ENCODE measurements at places on chromosomes 12 and 14.

DNA sequence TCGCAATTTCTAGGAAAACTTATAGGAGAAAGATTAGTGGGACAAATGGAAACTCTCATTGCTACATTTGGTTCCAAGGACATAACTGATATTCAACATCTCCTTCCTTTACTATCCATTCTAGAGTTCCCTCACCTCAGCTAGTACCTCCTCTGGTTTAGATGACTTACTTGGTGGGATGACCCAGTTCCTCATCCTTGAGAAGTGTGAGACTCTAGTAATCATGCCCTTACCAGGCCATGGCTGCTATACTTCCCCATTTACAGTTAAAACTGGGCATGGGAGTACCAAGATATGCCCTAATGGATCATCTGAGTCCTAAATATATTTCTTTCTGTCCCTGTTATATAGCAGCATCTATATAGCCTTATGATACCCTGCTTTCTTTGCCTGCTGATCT, 58.1 kb downstream of the IFT81 start:
- DNase-seq = no peak

- DNase-seq = no peak
Observed at GRCh38 chr12:110244372-110244771, 36.7 kb upstream of the ATP2A2 start.

- DNase-seq = no peak
Observed at GRCh38 chr12:94769776-94770759, 119.7 kb upstream of the TMCC3 start.

DNA sequence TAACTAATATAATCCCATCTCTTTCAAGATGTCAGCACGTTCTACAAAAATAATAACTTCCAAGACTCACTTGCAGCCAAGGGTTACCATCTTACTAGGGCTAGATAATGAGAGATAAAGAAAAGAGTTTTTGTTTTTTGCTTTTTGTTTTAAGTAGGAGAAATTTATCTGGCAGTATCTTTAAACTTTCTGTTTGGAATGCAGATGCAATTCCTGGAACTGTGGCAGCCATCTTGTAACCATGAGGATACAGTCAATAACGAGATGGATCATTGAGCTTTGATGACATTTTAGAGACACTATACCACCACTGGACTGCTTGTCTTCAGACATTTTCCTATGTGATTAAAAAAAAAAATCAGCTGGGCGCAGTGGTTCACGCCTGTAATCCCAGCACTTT, 171.2 kb upstream of the ARID2 start:
- no peak for DNase-seq

GRCh38 chr14:20848316-20848954, 42.8 kb upstream of the RNASE3 start:
- no peak for DNase-seq

GRCh38 chr12:77992760-77993159, 162.1 kb downstream of the NAV3 start:
- no peak for DNase-seq

- no peak for DNase-seq
Observed at GRCh38 chr12:122155705-122156104, 18.3 kb downstream of the IL31 start.

GRCh38 chr14:36580141-36580855, 2.1 kb downstream of the NKX2-8 start:
- DNase-seq = no peak

- no peak for DNase-seq
Observed at GRCh38 chr12:128690641-128691040, 133.1 kb downstream of the SLC15A4 start.

GRCh38 chr14:44339862-44340261, 167.2 kb downstream of the FSCB start:
- no peak for DNase-seq

DNA sequence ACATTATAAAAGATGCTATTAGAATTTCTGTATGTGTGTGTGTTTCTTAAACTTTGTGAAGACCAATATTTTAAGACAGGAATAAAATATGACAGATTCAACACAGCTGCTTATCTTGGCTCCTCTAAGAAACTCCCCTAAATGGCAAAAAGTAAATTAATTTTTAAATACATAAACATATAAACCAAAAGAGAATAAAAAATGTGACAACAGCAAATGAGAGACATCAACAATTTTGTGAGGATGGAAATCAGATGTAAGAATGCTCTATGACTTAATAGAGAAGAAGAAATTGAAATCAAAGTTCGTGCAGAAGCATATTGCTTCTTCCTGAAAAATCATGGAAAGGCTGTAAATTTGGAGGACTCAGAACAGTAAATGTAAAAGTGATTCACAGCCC, 1083.8 kb downstream of the FLRT2 start:
- no peak for DNase-seq

DNA sequence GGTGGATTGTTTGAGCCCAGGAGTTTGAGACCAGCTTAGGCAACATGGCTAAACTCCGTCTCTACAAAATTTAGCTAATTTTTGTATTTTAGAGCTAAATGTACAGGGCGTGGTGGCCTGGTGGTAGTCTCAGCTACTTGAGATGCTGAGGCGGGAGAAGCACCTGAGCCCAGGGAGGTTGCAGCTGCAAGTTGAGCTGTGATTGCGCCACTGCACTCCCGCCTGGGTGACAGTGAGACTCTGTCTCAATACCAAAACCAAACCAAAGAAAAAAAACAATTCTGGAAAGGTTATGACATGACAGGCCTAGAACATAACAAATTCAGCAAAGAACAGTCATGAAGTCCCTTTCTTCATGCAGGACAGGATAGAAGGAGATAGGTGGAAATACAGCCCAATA, 25.7 kb downstream of the WDR89 start:
- DNase-seq = no peak

- DNase-seq = no peak
Observed at GRCh38 chr14:86626530-86626929, 1096.6 kb downstream of the FLRT2 start.

GRCh38 chr12:1348606-1349005, 245.8 kb downstream of the FBXL14 start:
- no peak for DNase-seq

- no peak for DNase-seq
Observed at GRCh38 chr12:24015833-24016160, 66.3 kb upstream of the SOX5 start.

DNA sequence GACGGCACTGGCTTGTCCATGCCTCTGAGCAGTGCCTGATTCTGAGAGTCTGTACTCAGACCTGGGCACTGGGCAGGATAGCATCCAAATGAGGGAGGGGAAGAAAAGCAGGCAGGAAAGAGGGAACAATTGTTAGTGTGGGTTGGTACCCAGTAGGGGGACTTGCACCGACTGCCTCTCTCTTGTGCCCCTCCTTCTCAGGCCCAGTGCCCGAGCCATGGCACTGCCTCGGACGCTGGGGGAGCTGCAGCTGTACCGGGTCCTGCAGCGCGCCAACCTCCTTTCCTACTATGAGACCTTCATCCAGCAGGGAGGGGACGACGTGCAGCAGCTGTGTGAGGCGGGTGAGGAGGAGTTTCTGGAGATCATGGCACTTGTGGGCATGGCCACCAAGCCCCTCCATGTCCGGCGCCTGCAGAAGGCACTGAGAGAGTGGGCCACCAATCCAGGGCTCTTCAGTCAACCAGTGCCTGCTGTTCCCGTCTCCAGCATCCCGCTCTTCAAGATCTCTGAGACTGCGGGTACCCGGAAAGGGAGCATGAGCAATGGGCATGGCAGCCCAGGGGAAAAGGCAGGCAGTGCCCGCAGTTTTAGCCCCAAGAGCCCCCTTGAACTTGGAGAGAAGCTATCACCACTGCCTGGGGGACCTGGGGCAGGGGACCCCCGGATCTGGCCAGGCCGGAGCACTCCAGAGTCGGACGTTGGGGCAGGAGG, 2.2 kb downstream of the NAB2 start:
- DNase-seq = no peak

DNA sequence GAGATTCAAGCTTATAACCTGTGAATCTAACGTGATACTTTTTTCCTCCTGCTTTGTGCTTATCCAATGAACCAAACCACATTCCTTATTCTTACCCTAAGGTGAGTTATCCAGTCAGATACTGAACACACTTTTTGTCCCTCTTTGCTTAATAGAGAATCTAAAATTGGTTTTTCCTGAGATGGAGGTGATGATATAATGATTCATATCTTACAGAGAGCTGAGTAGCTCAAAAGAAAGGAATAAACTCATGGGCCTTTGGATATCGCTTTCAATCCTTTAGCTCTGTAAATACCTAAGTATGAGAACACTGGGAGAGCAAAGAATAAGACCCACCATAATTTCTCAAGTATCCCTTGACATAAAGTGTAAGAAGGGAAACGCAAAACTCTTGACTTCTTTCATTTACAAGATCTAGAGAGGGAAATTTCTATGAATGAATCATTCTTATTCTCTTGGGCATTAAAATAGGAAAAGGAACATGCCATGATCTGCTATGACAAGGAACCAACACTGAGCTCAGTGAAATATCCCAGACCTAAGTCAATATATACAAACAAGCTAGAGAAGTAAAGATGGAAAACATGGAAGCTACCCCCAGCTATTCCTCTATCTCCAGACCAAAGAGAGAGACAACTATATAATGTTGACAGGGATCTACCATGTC, 81.8 kb upstream of the STAC3 start:
- no peak for DNase-seq

DNA sequence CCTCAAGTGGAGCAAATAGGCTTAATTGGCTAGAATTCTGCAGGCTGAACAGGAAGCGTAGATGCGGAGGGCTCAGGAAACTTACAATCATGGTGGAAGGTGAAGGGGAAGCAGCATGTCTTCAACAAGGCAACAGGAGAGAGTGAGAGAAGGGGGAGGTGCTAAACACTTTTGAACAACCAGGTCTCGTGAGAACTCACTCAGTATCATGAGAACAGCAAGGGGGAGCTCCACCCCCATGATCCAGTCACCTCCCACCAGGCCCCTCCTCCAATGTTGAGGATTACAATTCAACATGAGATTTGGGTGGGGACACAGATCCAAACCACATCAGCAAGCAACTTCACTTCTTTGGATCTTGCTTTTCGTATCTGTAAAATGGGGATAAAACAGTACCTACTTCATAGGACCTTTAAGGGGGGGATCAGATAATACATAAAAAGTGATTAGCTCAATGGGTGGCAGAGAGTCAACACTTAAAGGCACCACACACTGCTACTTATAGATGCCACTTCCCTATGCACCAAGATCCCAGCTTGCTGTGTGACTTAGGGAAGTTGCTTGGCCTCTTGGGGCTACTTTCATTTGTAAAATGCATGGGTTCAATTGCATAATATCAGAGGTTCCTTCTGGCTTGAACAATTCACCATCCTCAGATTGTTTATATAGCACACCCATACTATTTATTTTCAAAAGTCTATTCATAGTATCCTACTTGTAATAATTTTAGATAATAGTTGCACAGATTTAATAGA, 184.8 kb upstream of the RPH3A start:
- no peak for DNase-seq

DNA sequence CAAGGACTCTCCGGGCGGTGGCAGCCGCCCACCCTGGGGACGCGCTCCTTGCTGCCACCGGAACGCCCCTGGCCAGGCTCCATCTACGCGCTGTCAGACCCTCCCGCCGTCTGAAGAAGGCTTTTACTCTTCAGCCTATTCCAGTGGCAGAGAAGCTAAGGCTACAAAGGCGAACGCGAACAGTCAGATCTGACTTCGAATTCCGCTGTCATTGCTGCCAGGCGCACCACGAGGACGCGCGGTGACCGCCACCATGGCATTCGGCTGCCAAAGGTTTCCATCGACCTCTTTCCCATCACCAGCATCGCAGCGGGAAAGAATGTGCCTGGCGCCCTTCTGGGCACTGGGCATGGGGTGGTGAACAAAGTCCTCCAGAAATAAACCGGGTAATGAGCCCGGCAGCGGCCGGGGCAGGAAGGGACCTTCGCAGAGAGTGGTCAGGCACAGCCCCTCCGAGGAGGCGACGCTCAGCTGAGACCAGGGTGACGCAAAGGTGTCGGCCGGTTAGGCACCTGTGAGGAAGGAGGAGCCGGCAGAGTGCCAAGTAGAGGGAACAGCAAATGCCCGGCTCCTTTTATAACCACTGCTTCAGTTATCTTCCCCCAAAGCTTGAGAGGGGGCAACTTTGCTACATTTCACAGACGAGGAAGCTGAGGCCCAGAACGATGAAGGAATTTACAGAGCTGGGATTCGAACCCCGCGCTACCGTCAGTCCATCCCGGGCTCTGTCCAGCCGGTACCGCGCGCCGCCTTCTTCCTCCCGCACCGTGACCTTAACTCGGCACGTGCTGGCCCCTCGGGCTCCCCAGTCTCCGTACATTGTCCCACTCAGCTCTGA, 1.9 kb upstream of the RFX4 start:
- no peak for DNase-seq

DNA sequence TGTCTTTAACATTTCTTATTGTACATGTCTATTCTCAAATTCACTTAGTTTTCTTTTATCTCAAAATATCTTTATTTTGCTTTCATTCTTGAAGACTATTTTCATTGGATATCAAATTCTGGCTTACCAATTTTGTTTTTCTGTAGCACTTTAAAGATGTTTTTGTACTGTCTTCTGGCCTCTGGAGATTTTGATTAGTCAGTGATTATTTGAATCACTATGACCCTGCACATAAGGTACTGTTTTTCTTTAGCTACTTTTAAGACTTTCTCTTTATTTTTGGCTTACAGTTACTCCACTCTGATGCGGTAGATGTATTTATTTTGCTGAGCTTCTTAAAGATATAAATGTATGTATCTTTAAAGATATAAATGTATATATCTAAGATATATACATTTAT, 49.6 kb downstream of the MYRFL start:
- no peak for DNase-seq

DNA sequence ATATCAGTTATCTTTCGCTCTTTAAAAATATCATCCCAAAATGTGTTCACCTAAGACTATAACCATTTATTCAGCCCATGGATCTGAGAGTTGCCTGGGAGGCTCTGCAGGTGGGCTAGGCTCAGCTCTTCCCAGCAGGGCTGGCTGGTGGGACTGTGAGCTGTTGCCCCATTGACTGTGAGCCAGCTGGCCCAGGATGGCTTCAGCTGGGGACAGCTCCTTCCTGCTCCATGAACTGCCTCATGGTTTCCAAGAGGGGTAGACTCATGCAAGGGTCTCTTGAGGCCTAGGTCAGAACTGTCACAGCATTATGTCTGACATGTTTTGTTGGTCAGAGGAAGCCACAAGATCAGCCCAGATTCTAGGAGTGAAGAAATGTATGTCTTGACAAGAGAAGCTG, 114.1 kb upstream of the E2F7 start:
- no peak for DNase-seq
